ENCODE measurements at places on chromosomes 1 and 21.

GRCh38 chr1:92623187-92623778, 136.6 kb upstream of the GFI1 start:
- no peak for DNase-seq

DNA sequence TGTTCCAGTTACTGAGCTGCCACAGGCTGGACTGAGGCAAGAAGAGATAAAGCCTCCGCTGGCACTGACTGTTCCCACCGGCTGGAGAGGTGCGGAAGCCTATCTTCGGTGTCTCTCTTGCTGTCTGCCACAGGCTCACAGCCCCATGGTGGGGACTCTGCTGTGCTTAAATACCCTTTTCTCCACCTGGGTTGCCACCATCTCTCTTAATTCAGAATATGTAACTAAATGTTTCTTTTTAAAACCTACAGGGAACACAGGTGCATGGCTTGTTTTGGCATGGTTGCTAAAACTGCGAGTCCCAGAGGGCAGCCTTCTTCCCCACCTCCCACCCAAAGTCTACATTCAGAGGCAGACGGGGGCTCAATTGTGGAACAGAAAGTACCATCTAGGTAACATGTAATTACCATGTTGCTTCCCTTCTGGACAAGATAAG, 8.1 kb upstream of the LBR start:
- no peak for DNase-seq

GRCh38 chr1:108933944-108934343, 29.3 kb downstream of the CLCC1 start:
- DNase-seq: no peak

DNA sequence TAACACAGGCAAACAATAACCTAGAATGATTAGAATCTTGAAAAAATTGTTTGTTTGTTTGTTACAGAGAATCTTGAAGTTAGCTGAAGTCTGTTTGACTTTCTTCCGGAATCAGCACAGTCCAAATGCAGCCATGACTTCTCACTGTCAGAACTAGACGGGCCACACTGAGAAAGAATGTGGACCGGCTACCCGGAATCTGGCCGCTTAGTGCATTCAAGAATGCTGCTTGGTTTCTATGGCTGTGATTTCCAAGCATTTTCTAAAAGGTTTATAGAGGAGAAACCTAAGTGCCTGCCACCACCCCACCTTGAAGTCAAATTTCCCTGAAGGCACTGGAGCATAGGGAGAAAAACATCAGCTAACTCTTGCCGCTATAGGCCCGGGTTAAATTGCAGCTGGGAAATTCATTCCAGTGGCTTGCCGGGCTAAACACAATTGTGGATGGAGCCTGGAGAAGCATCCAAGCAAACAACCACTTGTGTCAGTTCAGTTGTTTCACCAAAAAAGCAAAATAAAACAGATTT, 231.1 kb downstream of the DISC1 start:
- DNase-seq: no peak

DNA sequence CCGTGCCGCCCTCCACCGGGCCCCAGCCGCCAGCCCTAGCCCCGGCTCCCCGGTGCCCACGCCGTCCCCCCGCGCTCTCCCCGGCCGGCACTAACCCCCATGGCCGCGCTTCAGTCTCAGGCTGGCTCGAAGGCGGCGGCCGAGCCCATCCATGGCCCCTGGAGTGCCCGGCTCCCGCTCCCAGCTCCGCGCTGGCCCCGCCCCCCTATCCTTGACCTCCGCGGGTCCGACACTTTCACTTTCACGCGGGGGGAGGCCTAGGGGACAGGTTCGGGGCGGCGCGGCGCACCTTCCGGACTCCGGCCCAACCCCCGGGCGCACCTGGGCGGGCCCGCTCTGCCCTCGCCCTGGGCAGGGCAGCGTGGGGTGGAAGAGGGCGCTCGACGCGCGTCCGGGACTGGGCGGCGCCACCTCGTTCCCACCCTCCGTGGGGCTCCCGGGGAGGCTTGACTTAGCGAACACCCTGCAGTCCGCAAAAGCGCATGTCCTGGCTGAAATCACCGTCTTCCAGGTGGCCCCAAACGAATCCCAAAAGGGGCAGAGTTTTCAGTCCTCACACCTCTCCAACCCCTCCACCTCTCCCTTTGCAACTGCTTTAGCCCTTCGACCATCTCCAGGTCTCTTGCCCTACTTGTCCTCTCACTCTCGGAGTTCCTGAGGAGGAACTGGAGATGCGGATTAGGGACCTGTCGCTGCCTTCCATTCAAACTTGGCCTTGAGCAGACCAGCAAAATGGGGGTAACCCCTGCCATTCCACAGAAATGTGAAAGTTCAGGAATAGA, 3.9 kb upstream of the DENND2D start:
- no peak for DNase-seq

All from A549 (cell line).